Activated CD4-positive, alpha-beta T cell treated with anti-CD3 and anti-CD28 coated beads for 36 hours (primary cell): ENCODE measurements at places on chromosomes 1 and 21. TPM values are rescaled to one million over a fixed set of nuclear protein-coding genes. Genes with fewer than 3 reads are reported as not detected.

AMPD1 gene
- not detected for total RNA-seq

OR2L13 gene
- total RNA-seq, result not detected

DNA sequence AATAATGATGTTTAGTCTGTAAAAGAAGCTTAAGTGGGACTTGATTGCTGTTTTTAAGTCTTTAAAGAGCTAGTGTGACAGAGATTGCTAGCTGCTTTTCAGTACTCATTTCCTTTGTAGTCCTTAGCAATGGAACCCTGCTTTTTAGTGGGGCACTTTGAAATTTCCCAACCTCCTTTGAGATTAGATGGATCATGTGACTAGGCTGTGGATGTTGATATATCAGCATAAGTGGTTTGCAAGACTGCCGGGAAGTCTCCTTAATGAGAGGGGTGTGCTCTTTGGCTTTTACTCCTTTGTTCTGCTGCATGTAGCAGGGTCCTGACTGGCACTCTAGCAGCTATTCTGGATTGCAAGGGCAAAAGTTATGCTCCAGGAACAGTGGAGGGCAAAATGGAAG lies 11.2 kb upstream of the RCOR3 start:
- no peaks in the 10 kb centered on the region for H3K36me3 ChIP-seq
- DNase-seq, result no peak
- H3K4me3 ChIP-seq, result no peak overlapping the region
- H3K27ac ChIP-seq, result no peak overlapping the region
- H3K4me1 ChIP-seq, result peaks cover 5% of the 10 kb centered on the region

AMY1B gene
- not detected for total RNA-seq

DNA sequence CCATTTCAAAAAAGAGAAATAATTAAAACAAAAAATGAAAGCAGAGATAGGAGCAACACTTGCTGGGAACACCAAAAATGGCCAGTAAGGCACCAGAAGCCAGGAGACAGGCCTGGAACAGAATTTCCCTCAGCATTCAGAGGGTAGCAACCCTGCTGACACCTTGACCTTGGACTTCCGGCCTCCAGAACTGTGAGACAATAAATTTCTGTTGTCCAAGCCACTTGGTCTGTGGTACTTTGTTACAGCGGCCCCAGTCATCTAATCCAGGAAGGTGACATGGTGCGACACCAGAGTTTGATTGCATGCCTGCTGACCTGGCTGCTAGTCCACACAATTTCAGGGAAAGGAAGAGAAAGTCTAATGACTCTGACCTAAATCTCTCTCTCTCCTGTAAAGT lies 10.6 kb upstream of the RAB4A start:
- no peaks in the 10 kb centered on the region for H3K36me3 ChIP-seq
- H3K27ac ChIP-seq, result no peak overlapping the region
- peaks cover 19% of the 10 kb centered on the region for H3K4me1 ChIP-seq
- H3K27me3 ChIP-seq, result no peaks in the 10 kb centered on the region
- H3K4me3 ChIP-seq, result no peak overlapping the region
- DNase-seq, result no peak

GRCh38 chr1:71196685-71197084 lies 115.8 kb upstream of the ZRANB2 start:
- no peaks in the 10 kb centered on the region for H3K4me1 ChIP-seq
- no peaks in the 10 kb centered on the region for H3K36me3 ChIP-seq
- H3K27ac ChIP-seq, result no peak overlapping the region
- no peak overlapping the region for H3K4me3 ChIP-seq
- DNase-seq, result no peak

DNA sequence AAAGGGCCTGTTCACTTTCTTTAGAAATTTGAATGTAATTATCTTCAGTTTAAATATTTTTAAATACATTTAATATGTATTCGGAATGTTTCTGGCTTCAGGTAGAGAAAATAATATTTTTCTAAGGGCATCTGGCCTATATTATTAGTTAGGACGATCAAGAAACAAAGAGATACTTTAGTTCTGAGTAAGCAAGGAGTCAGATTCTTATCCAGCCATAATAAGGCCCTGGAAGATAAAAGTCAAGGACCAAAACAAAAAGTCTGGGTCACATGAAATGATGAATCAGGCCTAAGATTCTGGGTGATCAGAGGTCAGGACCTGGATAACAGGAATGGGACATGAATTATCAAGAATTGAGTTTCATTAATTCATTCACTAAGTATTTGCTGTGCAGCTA lies 6.3 kb downstream of the PHC2 start:
- peaks cover 14% of the 10 kb centered on the region for H3K27me3 ChIP-seq
- peaks cover 5% of the 10 kb centered on the region for H3K4me1 ChIP-seq
- no peak overlapping the region for H3K4me3 ChIP-seq
- DNase-seq, result no peak
